ENCODE measurements at places on chromosomes 5 and 9.

DNA sequence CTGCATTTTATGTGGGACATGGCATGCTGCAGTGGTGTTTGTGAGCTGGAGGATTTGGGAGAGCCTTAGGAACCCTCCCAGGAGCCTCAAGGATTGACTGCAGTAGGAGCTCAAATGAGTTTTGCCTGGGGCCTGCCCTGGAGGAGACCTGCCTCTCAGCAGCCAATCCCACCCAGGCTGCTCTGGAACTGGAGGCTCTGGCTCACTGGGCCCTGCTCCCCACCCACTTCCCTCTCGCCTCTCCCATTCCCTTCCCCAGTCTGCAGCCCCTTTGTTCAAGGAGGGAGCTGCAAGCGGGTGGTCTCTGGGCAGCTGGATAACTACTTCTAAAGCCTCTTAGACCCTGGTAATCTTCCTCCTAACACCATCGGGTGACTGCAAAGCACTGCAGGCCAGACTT is 24.2 kb downstream of the KCNIP1 start:
- no peak for DNase-seq

DNA sequence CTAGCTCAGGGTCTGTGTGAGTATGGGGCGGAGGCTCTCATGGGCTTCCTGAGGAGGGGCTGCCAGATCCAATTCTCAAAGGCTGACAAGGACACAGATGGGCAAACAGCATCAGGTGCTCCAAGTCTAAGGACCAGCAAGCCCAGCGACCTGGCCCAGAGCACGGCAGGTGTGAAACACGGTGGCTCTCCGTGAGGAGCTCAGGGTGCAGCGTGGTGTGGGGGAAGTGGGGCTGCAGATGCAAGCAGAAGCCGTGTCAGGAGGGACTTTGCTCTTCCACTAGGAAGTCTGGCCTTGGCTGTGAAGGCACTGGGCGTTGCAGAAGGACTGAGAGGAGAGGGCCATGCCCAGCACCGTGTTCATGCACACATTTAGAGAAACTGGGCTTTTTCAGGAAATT is 420.0 kb downstream of the GADD45G start:
- DNase-seq: no peak

GRCh38 chr5:62460578-62460983 is 48.0 kb downstream of the IPO11 start:
- DNase-seq: no peak

- DNase-seq: no peak
Observed at GRCh38 chr5:157917899-157918809, 59.2 kb upstream of the CLINT1 start.

- DNase-seq: no peak
Observed at GRCh38 chr5:168334695-168335094, 43.2 kb downstream of the WWC1 start.

DNA sequence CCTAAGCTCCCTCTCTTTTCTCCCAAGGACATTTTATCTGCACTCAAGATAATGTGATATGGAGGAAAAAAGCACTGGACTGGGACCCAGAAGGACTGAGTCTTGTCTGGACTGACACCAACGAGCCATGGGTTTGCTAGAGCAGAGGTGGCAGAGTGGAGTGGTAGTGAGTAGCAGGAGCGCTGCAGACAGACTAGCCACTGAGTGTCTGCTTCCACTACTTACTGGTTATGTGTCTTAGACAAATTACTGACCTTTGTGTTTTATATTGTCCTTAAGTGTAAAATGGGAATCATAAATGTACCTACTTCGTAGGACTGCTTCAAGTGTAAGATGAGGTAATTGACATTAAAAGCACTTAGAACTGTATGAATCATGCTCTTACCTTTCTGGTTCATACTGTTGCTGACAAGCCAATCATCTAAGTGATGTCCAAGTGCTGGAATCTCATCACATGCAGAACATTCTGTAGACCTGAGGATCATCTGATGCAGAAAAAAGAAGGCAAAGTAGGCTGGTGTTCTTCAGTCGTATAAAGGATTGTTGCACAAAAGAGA is 12.5 kb upstream of the PRLR start:
- DNase-seq: no peak

DNA sequence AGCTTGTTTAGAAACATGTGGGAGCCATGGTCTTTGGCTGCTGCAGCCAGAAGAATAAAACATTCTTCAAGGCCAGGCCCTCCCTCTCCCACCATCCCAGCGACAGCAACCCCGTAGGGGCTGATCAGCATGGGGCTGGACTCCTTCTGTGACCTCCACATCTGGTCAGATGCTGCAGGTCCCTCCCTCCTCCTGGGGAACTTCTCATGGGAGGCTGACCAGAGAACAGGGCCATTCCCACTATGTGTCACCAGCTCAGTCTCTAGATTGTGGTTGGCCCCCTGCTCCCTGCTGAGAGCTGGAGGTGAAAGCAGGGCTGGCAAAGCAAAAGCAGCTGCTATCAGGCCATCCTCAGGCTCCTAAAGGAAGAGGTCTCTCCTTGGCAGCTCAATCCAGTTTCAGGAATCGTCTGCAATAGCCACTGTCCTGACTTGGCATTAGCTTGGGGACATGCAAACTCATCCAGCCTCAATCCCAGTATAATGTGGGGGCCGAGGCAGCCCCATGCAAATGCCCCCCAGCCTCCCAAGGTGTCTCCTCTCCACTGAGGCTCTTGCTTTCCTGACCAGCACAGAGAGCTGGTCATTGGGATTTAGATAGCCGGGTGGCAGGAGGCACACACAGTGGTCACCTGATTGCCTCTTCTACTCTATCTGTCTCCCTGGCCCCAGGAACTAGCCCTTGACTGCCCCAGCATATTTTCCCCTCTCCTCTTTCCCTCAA is 81.5 kb downstream of the NRG2 start:
- DNase-seq: no peak

DNA sequence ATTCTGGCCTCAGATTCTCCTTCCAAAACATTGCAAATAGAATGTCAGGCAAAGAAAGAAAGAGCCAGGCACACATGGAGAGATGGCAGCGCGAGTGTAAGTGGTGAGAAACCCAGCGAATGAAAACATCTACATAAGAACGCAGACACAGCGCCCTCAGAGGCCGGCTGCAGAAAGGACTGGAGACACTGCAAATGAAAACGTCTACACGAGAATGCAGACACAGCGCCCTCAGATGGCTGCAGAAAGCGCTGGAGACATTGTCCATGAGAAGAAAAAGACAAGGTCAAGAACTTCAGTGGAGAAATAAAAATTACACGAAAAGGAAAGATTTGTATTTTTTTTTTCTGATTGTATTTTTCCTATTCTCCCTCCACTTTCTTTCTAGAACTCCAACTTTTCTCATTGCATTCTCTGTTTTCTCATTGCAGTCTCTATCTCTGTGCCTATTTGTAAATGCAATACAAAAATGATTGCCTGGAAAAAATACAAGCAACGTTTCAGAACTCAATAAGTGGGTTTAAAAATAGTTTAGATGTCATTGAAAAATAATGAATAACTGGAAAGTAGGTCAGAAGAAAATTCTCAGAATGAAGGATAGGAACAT is 117.9 kb upstream of the LPCAT1 start:
- peak; percentile 92 for DNase-seq

DNA sequence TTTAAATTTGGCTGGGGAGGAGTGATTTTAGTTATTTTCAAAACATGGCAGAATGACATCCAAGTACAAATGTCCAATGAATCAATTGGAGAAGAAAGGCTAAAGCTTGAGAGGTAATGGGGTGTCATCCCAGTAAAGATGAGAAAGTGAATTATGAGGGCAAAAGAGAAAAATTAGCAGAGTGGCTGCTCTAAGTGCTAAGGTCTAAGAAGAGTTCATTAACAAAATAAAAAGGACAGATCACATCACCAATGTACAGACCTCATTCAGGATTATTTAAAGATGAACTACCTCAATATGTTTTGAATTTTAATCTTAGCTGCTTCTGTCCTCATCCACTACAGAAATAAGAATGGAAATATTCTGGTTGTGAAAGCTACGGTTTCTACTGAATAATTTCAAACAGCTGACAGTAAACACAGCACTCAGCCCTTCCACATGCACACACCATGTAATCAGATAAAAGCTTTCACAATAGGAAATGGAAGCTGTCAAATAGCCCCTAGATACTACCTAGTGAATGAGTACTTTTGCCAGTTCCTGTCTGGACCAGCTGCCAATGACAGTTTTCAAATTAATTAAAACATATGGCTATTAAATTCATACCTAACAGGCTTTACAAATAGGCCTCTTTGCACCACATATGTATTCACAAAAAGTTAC is 171.5 kb downstream of the SSBP2 start:
- DNase-seq: peak; percentile 26

- no peak for DNase-seq
Observed at GRCh38 chr9:112332214-112332613, 1.2 kb downstream of the PTBP3 start.

DNA sequence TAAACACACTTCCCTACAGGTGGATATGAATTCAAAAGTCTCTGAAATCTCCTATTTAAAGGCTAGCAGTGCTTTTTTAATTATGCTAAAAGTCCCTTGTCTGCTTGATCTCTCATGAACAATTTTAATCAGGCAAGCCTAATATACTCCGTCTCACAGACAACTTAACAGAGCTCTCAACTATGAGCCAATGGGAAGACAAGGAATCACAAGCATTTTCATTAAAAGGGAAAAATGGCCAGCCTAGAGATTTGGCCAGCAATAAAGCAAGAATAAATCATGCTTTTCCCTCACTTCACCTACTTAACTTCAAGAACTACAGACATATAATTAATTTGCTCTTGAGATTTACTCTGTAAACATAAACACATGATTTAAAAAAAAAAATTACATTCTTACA is 78.0 kb downstream of the RFX3 start:
- no peak for DNase-seq

GRCh38 chr5:142017832-142018427 is 5.1 kb upstream of the GNPDA1 start:
- DNase-seq: no peak

DNA sequence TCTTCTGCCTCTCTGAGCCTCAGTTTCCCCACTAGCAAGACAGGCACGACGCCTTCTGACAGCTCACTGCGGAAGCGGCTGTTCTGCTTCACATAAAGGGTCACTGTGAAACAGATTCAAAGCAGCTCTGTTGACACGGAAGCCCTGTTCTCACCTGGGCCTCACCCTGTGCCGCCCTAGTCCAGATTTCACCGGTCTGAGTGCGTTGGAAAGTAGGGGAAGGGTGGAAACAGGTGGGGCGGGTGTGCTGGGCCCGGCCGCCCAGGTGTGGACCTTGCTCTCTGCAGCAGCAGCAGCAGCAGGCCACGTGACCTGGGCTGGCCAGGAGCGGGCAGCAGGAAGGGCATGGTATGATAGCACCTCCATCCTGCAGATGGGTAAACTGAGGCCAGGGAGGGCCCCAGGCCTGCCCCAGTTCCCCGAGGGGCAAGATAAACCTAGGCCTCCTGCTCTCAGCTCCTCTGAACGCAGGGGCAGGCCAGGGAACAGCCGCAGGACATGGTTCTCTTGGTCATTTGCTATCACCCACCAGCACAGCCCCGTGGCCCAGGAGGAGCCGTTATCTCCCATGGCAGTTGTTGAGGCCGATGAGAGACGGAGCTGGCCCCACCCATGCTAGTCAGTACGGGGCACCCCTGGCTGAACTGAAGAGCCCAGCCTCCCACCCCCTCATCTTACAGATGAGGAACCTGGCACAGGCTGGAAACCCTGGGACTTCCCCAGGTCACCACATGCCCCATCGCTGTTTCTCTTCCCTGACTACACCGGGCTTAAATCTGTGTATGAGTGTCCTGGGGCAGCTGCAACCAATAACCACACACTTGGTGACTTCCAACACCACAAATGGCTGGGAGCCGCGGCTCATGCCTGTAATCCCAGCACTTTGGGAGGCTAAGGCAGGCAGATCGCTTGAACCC is 12.1 kb downstream of the PTGES2 start:
- DNase-seq: no peak

DNA sequence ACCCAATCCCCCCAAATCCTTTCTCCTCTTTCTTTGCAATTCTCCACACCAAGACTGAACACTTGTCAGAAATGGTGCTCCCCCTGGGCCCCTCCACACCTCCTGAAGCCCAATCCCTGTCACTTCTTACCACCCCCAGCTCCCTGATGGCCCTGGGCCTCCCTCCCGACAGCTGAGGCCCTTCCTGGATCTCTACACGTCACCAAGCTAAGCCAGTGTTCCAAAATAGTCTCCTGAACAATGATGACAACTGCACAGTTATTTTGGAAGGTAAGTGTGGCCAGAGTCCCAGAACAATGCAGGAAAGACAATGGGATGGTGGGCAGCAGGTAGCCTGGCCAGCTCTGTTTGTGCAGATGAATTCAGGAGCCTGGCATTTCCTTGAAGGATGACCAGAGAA is 63.7 kb upstream of the PRSS3 start:
- no peak for DNase-seq
